Suppressor macrophage treated with lipopolysaccharide for 4 hours (primary cell): ENCODE measurements at places on chromosomes 2 and 18.

DNA sequence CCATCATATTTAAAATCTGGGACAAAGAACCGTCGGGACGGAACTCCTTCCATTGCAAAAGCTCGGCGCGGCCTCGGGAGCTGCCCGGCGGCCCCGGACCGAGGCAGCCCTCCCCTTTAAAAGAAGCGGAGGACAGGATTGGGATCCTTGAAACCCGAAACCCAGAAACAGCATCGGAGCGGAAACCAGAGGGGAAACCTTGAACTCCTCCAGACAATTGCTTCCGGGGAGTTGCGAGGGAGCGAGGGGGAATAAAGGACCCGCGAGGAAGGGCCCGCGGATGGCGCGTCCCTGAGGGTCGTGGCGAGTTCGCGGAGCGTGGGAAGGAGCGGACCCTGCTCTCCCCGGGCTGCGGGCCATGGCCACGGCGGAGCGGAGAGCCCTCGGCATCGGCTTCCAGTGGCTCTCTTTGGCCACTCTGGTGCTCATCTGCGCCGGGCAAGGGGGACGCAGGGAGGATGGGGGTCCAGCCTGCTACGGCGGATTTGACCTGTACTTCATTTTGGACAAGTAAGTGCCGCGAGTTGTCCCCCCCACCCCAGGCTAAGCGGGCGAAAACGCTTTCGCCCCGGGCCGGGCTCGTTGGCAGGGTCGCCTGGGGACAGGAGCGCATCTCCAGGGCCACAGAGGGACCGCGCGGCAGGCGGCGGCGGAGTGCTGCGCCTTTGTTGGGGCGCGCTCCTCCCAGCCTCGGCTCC, at the start of gene ANTXR1:
Gene ANTXR1, plus strand, starts transcription at position 38 of the 698 bp plus-strand sequence. Its CDS starts 321 bp downstream, at position 359.
- DNase-seq = peak; percentile 9

DNA sequence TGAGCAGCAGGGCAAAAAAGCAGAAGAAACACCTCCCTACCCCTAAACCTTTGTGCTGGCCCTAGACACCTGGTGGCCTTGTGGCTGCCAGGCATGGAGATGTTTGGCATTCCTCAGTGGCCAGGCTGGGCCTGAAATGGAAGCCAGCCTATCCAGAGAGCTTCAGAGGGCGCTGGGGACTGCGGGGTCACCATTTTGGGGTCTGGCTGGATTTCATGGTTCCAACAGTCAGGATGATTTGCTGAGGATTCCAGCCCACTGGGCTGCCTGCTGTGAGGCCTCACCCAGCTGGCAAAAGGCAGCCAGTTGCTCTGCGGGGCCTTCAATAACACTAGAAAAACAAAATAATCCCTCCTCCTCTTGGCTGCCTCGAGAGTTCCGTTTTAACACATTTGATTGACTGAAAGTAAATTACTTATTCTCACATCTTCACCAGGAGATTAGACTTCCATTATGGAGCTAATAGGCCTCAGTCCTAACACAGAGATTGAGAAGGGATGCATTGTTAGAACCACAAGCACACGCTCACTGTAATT, 154.1 kb downstream of the EN1 start:
- DNase-seq = no peak

GRCh38 chr2:210964141-210964764, 407.9 kb downstream of the CPS1 start:
- DNase-seq = no peak

- no peak for DNase-seq
Measured at GRCh38 chr2:128538396-128538795, 219.7 kb upstream of the HS6ST1 start.
